ENCODE measurements at places on chromosomes 6 and 20.

DNA sequence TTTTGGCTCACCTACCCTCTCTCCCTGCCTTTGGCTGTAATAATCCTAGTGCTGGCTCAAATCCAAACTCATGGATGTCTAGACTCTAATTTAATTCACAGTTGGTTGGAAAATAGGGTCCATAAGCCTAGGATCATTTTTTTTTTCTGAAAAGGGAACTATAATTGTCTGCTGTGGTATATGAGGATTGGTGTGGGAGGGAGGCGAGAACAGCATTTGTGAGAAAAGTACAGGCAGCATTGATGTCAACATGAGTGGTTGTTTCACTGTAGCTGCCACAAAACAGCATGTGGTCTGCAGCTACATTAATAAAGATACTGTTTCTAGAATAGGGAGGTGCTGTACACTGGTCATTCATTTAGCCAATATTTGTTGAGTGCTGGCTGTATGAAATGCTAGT is 18.6 kb upstream of the POLR1H start:
- DNase-seq = no peak

- peak; percentile 69 for DNase-seq
These were observed 39.8 kb downstream of the HIVEP1 start for GRCh38 chr6:12051861-12052368.

- DNase-seq = no peak
These were observed 44.7 kb upstream of the GRM4 start for GRCh38 chr6:34190504-34191122.

GRCh38 chr6:17585766-17586490 is 14.2 kb upstream of the FAM8A1 start:
- DNase-seq = no peak
